ENCODE measurements at places on chromosomes 11 and 22.
A peak's percentile ranks its signal among the peaks of the same experiment; 100 is the strongest.

DNA sequence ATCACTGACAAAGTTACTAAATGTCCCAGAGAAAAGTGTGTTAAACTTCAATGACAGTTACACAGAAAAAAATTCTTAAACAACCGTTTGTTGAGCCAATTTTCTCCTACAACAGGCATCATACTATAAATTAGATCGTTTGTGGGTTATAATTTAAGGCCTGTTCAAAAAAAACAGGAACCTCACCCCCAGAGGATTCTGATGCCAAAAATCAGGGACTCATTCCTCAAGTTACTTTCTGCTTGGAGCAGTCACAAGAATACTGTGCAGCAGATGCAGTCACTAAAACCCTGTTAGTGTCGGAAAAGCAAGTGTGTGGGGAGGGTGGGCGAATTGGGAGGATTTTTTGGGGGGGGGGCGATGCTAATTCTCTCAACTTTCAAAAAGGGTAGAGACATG lies 657 bp downstream of the CWC15 start:
- no peak for DNase-seq

DNA sequence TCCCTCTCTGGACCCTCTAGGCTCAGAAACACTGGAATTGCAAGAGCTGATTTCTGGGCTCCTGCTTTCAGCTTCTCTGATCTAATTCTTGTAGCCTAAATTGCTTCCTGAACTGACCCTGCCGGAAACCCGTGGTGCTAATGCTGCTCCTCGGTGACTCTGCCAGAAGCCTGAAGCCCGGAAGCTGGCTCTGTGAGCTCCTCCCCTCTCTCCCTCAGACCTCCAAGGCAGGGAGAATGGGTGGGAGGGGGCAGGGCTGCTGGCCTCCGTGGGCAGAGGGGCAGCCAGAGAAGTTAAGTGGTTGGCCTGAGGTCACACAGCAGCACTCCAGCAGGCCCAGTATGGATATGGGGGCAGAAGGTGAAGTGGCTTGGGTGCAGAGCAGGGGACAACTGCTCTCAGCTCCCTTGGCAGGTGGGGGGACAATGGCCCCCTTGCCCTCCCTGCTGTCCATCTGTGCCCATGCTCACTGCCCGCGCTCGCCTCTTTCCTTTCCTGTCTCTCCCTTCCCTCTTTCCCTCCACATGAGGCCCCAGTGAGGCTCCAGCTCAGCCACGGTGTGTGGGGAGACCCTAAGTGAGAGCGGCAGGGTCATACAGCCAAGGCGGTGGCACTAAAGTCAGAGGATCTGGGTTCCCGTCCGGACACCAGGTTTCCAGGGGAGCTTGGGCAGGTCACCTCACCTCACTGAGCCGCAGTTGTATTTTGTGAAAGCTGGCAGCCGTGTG lies 16.2 kb downstream of the CAPN5 start:
- peak; percentile 24 for DNase-seq

DNA sequence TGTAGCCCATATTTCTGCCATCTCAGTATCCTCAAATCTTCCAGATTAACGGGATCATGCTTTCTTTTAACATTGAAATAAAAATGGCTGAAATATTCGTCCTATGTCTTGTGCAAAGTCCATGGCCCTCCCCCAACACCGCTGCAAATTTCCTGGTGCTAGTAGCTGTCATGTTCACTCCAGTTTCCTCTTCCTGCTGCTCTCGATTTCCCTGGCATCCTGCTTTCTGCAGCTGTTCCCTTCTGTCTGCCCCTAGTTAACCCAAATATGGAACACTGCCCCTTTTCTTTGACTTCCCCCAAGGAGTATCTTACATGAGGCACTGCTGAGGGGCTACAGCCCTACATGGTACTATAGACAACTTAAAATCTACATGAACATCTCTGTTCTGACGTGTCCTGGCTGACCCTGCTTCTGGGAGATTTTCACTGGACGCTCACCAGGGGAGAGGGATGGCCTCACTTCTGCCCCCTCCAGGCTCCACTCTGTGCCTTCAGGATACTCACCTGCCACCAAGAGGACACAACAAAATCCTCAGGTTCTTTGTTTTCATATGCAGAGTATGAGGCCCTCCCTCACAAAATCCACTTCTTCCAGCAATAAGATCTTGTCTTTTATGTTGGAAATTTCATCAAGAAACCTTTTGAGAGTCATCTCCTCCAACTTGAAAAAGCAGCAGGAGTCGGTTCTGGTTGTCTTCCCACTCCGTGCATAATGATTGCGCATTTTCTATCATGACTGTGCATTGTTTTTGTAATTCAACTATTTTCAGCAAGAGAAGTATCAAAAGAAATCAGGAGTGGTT lies 29.5 kb upstream of the SCUBE2 start:
- no peak for DNase-seq

DNA sequence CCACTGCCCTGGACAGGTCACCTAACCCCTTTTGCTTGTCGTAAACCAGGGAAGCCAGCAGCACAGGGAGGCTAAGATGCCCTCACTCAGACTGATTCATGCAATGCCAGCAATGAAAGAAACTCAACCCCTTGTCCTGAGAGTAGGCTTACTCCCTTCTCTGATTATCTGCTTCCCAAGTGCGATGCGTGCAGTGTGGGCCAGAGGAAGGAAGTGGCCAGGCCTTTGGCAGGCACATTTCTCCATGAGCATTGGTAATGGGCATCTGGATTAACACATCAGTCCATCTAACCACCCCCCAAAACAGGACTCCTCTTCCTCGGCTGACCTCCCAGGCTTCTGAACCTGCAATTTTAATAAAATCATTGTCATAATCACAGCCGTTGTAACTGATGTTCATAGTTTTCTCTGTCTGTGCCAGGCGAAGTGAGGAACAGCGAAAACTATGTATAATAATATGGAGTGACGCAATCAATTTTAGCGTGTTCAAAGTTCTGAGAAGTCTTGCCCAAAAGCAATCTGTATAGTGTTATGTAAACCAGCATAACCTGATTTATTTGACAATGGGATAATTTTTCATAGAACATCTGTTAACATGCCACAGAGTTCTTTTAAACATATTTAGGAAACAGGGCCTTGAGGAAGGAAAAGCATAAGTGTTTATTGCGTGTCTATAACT lies 33.9 kb downstream of the TST start:
- no peak for DNase-seq

DNA sequence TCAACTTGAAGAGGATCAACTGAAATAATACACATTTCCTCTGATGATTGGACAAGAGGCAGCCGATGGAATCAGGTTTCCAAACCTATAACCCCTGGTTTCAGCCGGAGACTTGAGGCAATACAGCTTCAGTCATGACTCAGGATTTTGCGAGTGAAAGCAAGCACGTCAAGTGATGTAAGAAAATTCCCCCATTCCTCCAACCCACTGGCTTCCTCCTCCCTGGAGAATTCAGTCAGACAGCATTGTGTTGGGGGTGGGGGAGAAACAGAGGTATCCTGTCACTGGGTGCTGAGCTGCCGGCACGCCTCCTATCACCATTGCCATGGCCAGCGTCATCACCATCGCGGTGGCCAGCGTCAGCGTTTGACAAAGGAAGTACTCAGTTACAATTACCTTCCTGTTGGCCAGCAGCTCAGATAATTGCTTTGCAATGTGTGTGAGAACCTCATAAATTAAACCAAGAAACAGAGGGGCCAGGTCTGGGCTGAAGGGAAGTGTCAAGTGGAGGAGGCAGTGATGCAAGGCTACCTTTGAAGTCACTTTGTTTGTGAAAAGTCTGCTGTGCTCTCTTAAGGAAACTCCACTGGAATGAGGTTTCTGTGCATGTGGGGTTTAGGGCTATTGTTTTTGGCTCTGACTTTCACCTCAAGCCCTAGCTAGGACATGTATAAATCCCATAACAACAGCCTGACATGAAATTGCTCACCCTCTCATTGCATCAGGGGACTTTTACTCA lies 50.2 kb downstream of the LIF start:
- peak; percentile 87 for DNase-seq

DNA sequence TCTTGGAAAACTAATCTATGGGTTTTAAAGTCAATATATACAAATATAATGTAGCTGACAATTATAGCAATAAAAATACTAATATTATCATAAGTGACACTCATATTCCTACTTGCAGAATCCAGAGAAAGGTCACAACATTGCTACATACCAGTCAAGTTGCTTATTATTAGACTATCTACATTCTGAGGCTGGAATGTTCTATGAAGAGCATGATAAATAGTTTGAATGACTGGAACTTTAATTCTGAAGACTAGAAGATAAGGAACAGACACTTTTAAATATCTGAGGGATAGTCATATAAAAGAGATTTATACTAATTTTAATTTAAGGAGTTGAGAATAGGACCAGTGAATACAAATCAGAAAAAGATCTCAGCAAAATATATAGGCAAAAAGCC lies 146.0 kb downstream of the GUCY1A2 start:
- no peak for DNase-seq

DNA sequence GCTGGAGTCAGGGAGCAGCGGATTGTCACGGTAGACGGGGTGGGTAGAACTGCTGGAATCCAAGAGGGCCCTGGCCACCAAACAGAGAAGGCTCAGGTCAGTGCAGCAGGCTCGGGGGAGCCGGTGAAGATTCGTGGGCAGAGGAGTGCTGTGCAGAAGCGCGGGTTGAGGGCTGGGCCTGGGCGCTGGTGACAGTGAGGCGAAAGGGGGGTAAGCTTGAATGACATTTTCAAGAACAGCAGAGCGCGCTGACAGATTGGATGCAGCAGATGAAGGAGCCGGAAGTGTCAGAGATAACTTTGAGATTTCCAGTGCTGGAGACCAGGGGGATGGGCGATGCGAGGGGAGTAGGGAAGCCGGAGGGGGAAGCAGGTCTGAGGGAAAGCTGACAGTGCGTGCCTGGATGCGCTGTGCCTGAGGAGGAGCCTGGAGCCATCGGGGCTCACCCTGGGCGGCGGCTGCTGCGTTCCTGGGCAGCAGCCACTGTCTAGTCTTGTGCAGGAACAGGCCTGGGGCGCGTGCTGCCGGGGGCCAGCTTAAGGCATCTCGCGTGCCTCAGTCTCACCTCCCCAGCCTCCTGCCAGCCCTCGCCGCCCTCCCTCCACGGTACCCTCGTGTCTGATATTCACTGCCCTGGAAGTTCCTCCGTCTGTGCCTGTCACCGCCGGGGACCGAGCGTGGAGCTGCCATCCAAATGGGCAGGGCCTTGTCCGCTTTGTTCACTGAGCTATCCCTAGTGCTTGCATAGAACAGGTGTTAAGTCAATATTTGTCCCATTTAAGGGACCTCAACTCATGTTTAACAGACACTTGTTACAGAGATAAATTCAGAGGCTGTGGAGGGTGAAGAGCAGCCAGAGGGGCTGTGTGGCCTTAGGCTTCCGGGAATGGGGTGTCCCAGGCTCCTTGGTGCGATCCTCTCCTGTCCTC lies 5.2 kb downstream of the GRIK4 start:
- no peak for DNase-seq

- no peak for DNase-seq
Measured at GRCh38 chr11:128598506-128599150, 11.3 kb upstream of the ETS1 start.

All from pulmonary artery endothelial cell (primary cell).